ENCODE measurements at places on chromosomes 5 and 9.

DNA sequence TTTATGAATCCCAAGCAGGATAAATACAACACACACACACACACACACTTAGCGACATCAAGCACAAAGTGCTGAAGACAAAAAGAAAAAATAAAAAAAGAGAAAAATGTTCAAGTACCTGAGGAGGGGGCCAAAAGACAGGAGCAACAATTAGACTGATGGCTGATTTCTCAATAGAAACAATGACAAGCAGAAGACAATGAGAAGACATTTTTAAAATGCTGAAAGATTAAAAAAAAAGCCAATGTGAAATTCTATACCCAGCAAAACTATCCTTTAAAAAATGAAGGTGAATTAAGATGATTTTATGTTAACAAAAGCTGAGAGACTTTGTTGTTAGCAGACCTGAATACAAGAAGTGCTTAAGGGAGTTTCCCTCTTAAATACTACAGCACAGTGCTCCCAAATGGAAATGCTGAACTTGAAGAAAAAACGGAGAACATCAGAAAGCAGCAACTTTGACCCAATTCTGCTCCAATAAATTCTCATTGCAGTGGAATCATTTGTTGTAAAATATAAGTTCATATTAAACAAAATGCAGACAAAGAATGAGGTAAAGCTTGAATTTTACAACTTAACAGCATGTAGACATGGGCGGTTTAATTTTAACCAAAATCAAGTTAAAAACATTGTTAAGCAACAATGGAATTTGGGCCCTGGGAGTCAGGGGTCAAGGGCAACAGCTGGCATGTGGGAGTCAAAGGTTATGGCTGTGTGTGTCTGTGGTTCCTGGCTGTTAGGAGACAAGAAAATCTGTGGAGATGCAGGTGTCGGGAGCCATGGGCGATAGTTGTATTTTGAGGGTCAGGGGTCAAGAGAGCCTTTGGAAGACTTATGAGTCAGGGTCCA, 776 bp upstream of the RANBP17 start:
- DNase-seq = no peak

DNA sequence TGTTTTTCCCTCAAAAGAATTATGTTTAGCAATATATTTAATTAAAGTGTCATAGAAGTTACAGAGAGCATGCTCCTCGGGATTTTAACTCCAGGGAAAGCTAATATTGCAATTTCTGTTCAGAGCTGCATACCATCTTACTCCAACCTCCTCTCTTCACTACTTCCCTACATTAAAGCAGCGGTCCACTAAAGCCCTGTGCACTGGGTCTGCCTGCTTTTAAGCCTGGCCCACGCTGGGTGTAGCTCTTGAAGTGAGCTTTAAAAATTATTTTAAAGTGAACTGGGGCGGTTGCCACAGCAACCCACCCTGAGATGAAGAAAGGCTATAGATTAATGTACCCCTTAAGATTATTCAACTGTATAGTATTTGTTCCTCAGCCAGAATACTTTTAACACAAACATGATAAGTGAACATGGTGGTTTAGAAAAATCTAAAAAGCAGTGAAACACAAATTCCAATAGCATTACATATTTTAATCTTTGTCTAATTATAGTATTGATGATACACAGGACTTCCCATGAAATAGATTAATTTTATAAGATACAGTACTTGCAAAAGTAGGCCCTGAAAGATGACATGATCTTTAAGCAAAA, 3.9 kb upstream of the MEF2C start:
- DNase-seq = no peak

GRCh38 chr9:3500044-3500443, 25.8 kb downstream of the RFX3 start:
- DNase-seq = no peak

- DNase-seq = no peak
These were observed 163.1 kb downstream of the LRRC70 start for GRCh38 chr5:62741761-62742160.

DNA sequence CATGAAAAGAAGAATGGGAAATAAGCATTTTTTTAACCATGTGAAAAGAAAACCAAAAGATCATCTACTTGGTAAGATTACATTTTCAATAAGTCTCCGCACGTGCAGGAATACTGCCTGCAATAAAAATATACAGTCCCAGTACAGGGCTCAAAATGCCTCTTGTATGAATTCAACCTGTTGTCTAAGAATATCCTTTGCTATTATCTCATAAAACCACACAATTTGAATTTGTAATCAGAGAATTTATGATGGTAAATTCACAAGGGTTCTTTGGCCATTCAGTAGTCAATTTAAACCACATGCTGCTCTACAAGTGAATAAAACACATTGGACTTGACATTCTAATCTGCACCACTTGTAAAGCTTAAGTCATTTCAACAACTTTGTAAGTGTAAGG, 46.6 kb downstream of the ST8SIA4 start:
- no peak for DNase-seq

GRCh38 chr5:23684103-23684502, 176.7 kb downstream of the PRDM9 start:
- no peak for DNase-seq

- no peak for DNase-seq
These were observed 75.6 kb upstream of the NEURL1B start for GRCh38 chr5:172565455-172565854.

DNA sequence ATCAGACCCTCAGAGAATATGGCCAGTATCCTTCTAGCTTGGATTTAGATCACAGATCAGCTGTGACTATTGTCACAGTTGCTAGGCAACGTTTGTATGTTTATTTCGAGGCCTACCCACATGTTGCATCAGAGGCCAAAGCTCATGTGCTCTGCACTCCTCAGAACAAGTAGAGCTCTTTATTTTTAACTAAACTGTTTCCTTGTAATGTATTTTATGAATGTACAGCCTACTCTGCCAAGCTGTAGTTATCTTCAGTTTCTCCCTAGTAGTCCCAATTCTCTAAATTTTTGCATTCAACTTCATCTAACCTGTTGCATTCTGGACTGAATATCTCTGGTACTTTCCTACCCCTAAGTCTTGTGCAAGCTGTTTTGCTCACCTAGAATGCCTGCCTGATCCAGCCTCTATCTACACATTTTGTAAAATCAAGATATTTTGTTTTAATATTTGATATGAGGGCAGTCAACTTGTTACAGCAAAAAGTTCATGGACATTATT, 52.8 kb downstream of the CAST start:
- no peak for DNase-seq

GRCh38 chr5:17730421-17730820, 96.2 kb downstream of the TAF11L14 start:
- no peak for DNase-seq

- DNase-seq = no peak
These were observed 99.9 kb downstream of the MACIR start for GRCh38 chr5:103358305-103358995.

- no peak for DNase-seq
These were observed 556.6 kb upstream of the TUSC1 start for GRCh38 chr9:26234865-26235264.

GRCh38 chr9:80175286-80176150, 603.8 kb downstream of the TLE4 start:
- no peak for DNase-seq

DNA sequence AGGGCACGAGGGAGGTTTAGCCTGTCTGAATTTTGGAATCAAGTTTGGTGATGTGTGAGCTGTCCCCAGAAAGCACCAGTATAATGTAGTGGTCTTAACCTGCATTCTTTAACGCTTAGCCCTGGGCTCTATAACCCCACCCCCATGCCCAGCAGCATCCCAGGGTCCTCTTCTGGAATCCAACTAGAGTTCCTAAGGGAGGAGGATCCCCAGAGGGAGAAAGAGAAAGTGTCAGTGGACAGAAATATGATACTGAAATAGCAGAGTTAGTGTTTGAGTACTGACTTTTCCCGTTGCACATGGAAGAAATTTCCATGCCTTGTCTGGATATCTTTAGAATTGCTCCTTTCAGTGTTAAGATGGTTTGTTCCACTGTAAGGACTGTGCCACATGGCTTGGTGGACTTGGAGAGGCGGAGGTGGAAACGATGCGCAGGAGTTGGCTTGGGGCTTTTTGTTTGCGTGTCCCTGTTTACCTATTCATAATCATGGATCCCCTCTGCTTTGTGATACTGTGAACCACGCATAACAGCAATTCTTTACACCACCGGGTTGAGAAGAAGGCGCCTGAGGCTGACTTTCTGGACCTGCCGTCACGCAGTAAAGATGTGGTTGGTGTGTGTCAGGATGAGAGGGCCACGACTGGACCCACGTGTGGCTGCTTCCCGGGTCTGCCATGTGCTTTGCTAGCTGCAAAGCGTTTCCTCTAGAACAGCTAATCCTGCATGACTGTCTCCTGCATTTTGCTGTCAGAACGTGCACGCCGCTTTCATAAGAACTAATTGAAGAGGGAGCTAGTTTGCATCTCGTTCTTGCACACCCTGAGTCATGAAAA, 142.3 kb downstream of the SMARCA2 start:
- DNase-seq = no peak

- DNase-seq = no peak
These were observed 5.1 kb downstream of the MRPS2 start for GRCh38 chr9:135505406-135506187.

DNA sequence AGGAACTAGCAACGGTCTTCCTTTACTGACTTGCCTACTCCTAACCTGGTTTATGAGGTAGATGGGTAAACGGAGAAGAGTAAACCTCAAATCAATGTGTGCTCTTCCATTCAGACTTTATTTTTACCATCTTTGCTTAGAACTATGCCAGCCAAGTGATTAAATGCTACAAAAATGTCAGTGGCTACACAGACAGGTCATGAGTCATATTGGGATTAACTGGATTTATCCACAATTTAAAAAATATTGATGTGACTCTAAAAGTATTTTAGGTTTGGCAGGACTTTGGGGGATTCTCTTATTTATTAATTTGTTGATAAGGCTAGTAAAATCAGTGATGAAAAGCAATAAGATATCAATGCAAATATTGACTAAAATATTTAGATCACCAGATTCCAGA, 275.0 kb downstream of the PLK2 start:
- no peak for DNase-seq

GRCh38 chr5:34603378-34603777, 52.8 kb upstream of the RAI14 start:
- DNase-seq = no peak

- DNase-seq = no peak
These were observed 630.1 kb downstream of the IRX1 start for GRCh38 chr5:4225741-4226140.

DNA sequence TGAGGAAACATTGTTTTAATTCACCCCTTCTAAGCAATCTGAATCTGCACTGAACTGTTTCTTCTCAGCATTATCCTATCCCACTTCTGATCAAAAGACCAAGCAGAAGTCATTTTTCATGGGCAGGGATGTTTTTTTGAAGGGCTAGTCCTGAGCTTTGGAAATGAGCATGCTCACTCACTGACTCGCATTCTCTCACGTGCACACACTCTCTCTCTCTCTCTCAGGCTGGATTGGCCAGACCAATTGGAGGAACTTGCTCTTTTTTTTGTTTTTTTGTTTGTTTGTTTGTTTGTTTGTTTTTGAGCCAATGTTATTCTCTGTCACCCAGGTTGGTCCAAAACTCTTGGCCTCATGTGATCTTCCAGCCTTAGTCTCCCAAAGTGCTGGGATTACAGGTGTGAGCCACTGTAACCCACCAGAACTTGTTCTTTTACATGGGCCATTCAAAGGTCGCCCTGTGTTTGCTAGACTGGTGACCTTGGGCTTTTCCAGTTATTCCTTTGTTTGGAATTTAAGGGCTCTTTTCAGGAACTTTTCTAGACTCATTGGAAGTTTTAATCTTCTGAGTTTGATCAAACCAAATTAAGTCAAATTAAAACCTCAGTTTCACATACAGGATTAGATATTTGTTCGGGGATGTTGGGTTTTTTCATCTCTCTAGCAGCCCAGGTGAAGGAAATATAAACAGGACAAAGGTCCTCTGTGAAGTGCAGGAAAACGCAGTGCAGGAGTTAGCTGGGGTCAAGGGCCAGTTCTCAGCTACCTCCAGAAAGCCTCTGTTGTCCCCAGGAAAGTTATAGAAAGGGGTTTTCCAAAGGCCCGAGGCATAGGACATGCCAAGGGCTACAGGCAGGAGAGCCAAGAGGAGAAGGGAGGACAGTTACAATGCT, 13.1 kb downstream of the FAXDC2 start:
- DNase-seq = no peak

GRCh38 chr5:179623906-179624741, 653 bp upstream of the HNRNPH1 start:
- DNase-seq = no peak

GRCh38 chr5:30994902-30995301, 198.6 kb upstream of the CDH6 start:
- DNase-seq = no peak

DNA sequence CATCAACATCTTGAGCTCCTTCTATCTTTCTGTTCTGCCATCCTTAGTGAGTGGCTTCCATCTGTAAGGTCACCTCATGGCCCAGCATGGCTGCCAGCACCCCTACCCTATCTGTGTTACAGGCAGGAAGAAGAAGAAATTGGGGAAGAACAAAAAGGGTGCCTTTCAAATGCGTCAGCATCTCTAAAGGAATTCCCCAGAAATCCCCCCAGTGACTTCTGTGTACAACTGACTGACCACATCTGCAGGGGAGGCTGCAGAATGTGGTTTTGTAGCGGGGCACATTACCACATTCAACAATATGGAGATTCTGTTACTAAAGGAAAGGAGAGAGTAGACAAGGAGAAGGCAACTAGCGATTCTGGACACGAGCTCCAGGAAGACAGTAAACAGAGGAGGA, 40.1 kb downstream of the ALG2 start:
- DNase-seq = no peak

DNA sequence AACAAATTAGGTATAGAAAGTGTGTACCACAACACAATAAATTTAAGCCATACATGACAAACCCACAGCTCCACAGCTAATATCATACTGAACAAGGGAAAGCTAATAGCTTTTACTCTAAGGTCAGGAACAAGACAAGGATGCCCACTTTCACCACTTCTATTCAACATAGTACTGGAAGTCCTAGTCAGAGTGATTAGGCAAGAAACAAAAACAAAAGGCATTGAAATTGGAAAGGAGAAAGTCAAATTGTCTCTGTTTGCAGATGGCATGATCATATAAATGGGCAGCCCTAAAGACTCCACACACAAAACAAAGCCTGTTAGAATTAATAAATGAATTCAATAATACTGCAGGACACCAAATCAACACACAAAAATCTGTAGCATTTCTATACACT, 548.8 kb downstream of the CTNND2 start:
- no peak for DNase-seq

DNA sequence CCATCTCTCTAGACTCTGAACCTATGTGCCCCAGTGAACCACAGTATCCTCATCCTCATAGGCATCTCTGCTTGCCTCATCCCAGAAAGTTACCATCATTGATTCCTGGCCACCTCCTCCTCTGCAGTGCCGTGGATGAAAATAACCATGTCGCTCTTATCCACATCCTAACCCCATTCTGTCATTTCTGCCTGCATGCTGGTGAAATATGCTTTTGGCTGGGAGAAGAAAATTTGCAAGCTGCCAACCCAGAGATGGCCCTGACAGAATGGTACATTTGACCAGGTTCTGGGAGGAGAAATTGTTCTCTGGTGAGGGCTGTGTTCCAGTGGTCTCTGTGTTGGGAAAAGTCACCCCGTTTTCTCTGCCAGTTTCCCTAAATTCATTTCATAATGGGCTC, 149.7 kb downstream of the NMUR2 start:
- DNase-seq = no peak
